Activated naive CD4-positive, alpha-beta T cell treated with anti-CD3 and anti-CD28 coated beads for 36 hours (primary cell): ENCODE measurements at places on chromosomes 4 and X. TPM values are rescaled to one million over a fixed set of nuclear protein-coding genes. Genes with fewer than 3 reads are reported as not detected.
A peak's percentile ranks its signal among the peaks of the same experiment; 100 is the strongest.

The SHROOM3 gene
- 0.21 TPM for total RNA-seq

The NRK gene
- total RNA-seq = not detected

The MTNR1A gene
- not detected for total RNA-seq

The SPATA4 gene
- not detected for total RNA-seq

The SPRY1 gene
- 20.3 TPM for total RNA-seq

The FAM149A gene
- 0.36 TPM for total RNA-seq

- DNase-seq = no peak
- H3K27ac ChIP-seq = no peak overlapping the region
- H3K4me3 ChIP-seq = no peak overlapping the region
- H3K36me3 ChIP-seq = peaks cover 64% of the 10 kb centered on the region
- no peaks in the 10 kb centered on the region for H3K27me3 ChIP-seq
Observed at GRCh38 chr4:142648378-142648777, 197.7 kb downstream of the INPP4B start.

DNA sequence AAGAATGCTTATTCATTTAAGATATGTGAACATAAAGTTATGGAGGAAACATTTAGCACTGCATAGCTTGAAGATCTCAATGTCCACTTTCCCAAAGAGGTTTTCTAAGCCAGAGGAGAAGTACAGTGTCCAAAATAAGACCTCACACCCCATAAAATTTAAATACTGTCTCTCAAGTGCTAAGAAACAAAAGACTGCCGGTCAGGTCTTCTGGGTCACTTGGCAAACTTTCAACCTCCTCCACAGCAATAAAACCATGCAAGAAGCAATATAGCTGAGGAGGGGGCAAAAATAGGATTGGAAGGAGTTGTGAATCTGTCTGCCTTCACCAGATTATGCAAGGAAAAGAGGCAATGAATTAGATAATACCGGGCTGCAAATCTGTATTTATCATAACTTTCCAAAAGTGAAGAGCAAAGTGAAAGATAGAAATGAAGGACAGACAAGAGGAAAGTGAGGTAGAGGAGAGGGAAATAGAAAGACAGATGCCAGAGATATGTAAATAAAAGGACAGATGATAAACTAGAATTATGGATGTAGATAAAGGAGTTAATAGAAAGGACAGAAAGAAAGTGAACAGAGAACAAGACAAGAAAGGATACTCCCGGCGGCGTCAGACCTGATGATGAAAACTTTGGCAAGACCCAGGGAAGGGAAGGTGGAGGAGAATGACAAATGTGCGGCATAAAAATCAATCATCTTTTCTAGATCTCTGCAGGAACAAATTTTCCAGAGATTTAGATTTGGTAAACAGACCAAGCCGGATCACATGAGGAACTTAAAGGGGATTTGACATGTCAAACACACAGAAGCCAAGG is 152.7 kb upstream of the FAM241A start:
- H3K4me3 ChIP-seq = no peak overlapping the region
- no peaks in the 10 kb centered on the region for H3K4me1 ChIP-seq
- no peaks in the 10 kb centered on the region for H3K36me3 ChIP-seq
- no peak for DNase-seq

DNA sequence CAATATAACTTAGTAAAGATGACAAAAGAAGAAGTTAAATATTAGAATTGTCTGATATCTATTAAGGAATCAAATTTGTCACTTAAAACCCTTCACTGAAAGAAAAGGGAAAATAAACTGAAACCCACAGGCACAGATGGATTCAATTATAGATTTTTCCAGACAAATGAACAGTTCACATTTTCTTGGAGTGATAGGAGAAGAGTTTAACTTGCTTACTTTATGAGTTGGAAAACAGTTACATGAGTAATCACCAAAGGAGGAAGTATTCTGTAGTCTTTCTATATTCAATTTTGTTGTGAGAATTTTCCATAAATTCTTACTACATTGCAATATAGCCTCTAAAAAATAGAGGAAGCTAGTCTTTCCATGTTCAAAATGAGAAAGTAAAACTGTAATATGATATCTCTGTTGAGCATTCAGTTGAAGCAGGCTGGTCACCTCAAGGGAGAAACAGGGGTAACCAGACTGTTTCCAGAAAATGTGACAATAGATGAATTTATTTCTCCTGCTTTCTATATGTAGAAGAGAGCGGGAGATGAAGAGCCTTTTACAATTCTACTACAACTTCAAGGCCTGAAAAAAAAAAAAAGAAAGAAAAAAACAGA is 330.3 kb upstream of the EPHA5 start:
- no peak for DNase-seq
- H3K4me1 ChIP-seq = no peaks in the 10 kb centered on the region
- no peak overlapping the region for H3K27ac ChIP-seq
- no peaks in the 10 kb centered on the region for H3K27me3 ChIP-seq
- H3K36me3 ChIP-seq = no peaks in the 10 kb centered on the region

GRCh38 chrX:134396174-134396573 is 63.8 kb upstream of the HPRT1 start:
- H3K36me3 ChIP-seq = peaks cover 10% of the 10 kb centered on the region
- H3K27ac ChIP-seq = no peak overlapping the region
- H3K4me1 ChIP-seq = peaks cover 9% of the 10 kb centered on the region
- no peak for DNase-seq

DNA sequence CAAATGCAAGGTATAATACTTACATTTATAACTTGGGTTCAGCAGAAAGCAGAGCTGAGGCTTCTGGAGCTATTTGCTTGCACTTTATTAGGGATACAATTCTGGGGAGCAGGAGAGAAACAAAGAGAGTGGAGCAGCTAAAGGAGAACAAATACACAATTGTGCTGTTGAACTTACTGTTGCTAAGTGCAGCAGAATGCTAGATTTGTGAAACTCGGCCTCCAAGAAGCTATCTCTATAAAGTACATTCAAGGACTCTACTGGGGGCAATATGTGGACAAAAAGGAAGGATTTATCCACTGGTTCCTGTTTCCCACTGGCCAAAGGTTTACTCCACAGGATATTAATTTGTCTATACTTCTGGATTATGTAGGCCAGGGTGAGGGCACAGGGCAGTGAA is 86.8 kb downstream of the PPP1R2C start:
- H3K27me3 ChIP-seq = no peaks in the 10 kb centered on the region
- H3K4me1 ChIP-seq = peaks cover 5% of the 10 kb centered on the region
- no peak for DNase-seq
- H3K27ac ChIP-seq = no peak overlapping the region
- no peak overlapping the region for H3K4me3 ChIP-seq

GRCh38 chrX:39907964-39908661 is 189.6 kb downstream of the BCOR start:
- H3K27me3 ChIP-seq = no peaks in the 10 kb centered on the region
- H3K4me1 ChIP-seq = peaks cover 18% of the 10 kb centered on the region
- H3K27ac ChIP-seq = no peak overlapping the region
- H3K4me3 ChIP-seq = no peak overlapping the region

GRCh38 chrX:39519566-39520301 is 578.0 kb downstream of the BCOR start:
- no peak overlapping the region for H3K27ac ChIP-seq
- no peak overlapping the region for H3K4me3 ChIP-seq

GRCh38 chr4:155371432-155372043 is 5.2 kb downstream of the MAP9 start:
- no peak for DNase-seq
- peaks cover 7% of the 10 kb centered on the region for H3K4me1 ChIP-seq
- H3K36me3 ChIP-seq = peaks cover 8% of the 10 kb centered on the region
- no peak overlapping the region for H3K4me3 ChIP-seq
- no peaks in the 10 kb centered on the region for H3K27me3 ChIP-seq
- H3K27ac ChIP-seq = no peak overlapping the region

- DNase-seq = no peak
- peaks cover 5% of the 10 kb centered on the region for H3K4me1 ChIP-seq
- H3K36me3 ChIP-seq = peaks cover 35% of the 10 kb centered on the region
- H3K4me3 ChIP-seq = no peak overlapping the region
- no peaks in the 10 kb centered on the region for H3K27me3 ChIP-seq
Observed at GRCh38 chr4:98352396-98352795, 91.2 kb downstream of the RAP1GDS1 start.

- H3K27me3 ChIP-seq = no peaks in the 10 kb centered on the region
- H3K4me1 ChIP-seq = no peaks in the 10 kb centered on the region
- no peak overlapping the region for H3K4me3 ChIP-seq
- peaks cover 1% of the 10 kb centered on the region for H3K36me3 ChIP-seq
- no peak overlapping the region for H3K27ac ChIP-seq
- DNase-seq = no peak
Observed at GRCh38 chrX:130741151-130741550, 161.9 kb downstream of the ENOX2 start.

DNA sequence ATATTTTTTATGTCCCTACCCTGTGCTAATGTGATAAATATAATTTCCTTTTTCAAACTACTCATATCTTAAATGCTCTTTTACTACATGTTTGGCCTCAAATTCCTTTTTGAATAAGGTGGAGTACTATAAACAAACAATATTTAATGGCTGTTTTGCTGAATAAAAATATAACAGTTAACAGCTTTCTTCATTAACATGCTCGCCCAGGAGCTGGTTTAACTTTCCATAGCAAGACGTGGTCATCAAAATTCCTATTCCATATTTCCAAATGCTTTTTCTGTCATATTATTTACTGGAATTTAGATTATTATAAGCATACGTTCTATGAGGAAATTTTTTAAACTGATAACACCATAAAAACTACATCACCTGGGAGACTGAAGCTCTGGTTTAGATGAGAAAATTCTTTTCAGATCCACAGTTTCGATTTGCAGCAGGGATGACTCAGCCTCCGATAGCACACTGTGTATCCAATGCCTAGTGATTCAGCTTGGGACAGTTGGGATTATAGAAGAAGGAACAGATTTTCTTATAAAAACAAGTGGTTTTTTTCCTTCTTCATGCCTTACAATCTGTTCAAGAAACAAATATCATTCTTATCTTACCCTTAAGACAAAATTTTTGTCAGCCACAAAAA is 129.1 kb downstream of the FBXO8 start:
- peaks cover 22% of the 10 kb centered on the region for H3K27me3 ChIP-seq
- no peak overlapping the region for H3K27ac ChIP-seq
- no peak for DNase-seq
- no peaks in the 10 kb centered on the region for H3K36me3 ChIP-seq

GRCh38 chrX:26347171-26347570 is 131.2 kb downstream of the MAGEB5 start:
- H3K4me1 ChIP-seq = no peaks in the 10 kb centered on the region
- H3K4me3 ChIP-seq = no peak overlapping the region
- H3K27me3 ChIP-seq = no peaks in the 10 kb centered on the region
- H3K27ac ChIP-seq = no peak overlapping the region

DNA sequence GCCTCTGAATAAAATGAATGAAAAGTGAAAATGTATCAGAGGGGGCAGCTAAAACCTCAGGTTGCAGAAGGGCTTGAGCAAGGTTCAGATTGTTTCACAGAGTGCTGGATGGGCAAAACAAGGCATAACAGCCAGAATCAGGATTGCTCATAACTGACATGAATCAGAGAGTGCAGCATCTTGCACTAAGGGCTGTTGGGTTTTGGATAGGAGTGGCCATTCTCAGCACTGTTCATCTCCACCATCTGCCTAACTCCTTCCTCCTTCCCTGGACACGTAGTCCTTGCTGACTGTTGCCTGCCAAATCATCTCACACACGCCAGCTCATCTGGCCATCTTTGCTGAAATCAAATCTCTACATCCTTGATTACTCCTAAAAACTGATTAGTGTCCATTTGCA is 75.3 kb upstream of the C1QTNF7 start:
- H3K27me3 ChIP-seq = no peaks in the 10 kb centered on the region
- DNase-seq = no peak
- H3K36me3 ChIP-seq = no peaks in the 10 kb centered on the region
- peaks cover 8% of the 10 kb centered on the region for H3K4me1 ChIP-seq

DNA sequence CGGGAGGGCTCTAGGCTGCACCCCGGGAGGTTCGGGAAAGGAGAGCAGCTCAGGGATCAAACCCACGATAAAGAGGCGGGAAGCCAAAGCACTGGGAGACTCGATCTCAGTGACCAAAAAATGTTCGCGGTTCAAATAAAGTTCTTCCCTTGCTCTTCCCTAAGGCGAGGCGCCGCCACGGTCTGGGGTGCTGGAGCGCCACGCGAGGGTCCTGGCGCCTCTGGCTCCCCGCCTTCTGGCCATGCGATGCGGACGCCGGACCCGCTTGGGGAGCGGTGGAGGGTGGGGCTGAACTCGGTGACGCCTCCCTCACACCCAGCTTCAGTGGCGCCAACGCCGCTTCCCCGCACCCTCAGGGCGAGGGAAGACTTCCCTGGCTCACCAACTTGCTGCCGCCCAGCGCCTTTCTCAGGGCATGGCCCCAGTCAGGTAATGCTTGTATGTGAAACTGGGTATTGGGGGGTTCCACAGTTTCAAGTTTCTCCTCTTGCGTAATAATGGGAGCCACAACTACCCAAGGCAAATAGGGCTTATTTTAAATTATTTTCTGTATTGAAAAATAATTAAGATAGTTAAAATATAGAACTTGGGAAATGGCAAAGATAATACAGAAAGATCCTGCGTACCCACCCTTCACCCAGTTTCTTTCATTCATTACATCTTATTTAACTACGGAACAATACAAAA is at the start of gene QRFPR:
Gene QRFPR, minus strand, starts transcription at position 243 of the 687 bp plus-strand sequence. CDS start 371 bp downstream, outside the sequence.
- H3K4me3 ChIP-seq = peak within 1 kb of the TSS; percentile 63
- peak; percentile 5 for DNase-seq
- H3K27me3 ChIP-seq = peaks cover 56% of the 10 kb centered on the region
- H3K4me1 ChIP-seq = peaks cover 6% of the 10 kb centered on the region
- no peak within 1 kb of the TSS for H3K27ac ChIP-seq

DNA sequence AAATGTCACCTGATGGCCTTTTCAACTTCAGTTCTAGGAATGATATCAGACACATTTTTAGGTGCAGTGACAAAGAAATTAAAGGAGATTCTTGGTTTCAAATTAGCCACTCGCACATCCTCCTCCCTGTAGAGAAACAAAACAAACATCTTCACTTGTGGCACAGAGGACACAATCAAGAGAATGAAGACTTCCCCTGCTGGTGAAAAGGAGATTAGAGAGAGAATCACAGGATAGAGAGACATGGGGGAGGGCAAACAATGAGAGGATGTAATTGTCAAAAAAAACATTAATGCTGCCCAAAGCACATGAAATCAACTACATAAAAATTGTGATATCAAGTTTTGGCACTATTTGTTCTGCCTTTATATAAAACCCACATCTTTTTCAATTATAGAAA is 34.5 kb downstream of the ACE2 start:
- no peak overlapping the region for H3K4me3 ChIP-seq
- peaks cover 4% of the 10 kb centered on the region for H3K27me3 ChIP-seq
- H3K4me1 ChIP-seq = no peaks in the 10 kb centered on the region

DNA sequence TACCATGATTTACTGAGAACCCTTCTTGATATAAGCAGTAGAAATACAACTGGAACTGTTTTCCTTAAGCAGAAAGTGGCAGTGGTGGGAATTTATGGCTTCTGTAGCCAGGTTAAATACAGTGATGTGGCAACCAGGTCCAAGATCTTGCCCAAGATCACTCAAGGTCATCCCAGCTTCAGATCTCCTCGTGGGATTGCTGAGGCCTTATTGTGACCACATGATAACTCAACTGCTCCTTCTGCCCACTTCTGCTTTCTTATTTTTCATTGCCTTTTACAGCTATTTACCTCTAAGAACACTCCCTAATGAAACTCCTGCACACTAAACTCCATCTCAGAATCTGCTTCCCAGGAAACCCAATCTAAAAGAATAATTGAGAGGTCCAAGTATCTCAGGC is 12.4 kb upstream of the CYBB start:
- H3K4me1 ChIP-seq = peaks cover 7% of the 10 kb centered on the region
- no peak overlapping the region for H3K4me3 ChIP-seq
- H3K36me3 ChIP-seq = no peaks in the 10 kb centered on the region
- no peak for DNase-seq
- no peak overlapping the region for H3K27ac ChIP-seq

GRCh38 chr4:27604692-27605091 is 744.1 kb downstream of the STIM2 start:
- DNase-seq = no peak
- no peaks in the 10 kb centered on the region for H3K27me3 ChIP-seq
- no peak overlapping the region for H3K27ac ChIP-seq
- no peak overlapping the region for H3K4me3 ChIP-seq
- no peaks in the 10 kb centered on the region for H3K4me1 ChIP-seq
- no peaks in the 10 kb centered on the region for H3K36me3 ChIP-seq
